Non-pigmented ciliary epithelial cell (primary cell): ENCODE measurements at places on chromosomes 12 and 14.
A peak's percentile ranks its signal among the peaks of the same experiment; 100 is the strongest.

GRCh38 chr14:53668897-53669296, 287.7 kb downstream of the BMP4 start:
- DNase-seq = no peak

DNA sequence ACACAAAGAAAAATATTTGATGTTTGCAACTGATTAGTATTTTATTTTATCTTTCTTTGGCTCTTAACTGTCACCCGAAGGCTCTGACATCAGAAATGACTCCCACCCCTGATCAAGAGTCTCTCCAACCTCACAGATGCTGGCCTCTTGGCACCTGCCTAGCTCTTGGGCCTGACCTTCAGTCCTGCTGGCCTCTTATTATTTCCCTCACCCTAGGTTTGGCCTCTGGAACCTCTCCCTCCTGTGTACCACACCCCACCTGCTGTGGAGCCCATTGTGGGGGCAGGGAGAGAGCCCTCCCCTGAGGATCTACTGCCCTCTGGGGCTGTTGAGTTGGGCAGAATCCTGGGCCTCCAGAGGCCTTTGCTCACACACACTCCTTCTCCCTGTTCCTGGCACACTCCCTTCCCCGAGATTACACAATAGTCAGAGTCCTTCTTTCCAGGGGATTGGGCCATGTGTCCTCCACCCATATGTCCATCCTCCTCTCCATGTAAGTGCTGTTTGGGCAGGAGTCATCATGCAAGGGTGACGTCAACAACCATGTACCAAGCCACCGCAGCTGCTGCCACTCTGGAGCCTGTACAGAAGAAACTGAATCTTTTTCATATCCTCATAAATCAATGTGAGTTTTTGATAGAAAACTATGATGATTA, 124.3 kb downstream of the RASSF9 start:
- no peak for DNase-seq

DNA sequence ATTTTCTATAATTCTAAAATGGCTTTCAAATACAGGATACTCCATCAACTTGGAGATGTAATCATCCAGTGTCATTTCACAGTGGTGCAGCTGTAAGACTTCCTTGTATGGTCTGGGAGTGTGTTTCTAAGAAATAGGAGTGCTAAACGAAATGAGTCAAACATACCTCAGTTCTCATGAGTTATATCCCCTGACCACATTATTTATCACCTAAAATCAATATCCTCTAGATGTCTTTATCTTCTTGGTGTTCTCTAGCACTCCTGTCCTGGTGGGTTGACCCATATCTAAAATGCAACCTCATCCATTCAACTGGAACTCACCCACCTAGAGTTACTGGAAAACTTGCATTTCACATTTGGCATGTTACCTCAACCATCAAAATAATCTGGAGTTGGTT, 33.2 kb downstream of the TMEM30B start:
- peak; percentile 64 for DNase-seq

GRCh38 chr14:28758885-28759652, 7.5 kb upstream of the FOXG1 start:
- DNase-seq = no peak

DNA sequence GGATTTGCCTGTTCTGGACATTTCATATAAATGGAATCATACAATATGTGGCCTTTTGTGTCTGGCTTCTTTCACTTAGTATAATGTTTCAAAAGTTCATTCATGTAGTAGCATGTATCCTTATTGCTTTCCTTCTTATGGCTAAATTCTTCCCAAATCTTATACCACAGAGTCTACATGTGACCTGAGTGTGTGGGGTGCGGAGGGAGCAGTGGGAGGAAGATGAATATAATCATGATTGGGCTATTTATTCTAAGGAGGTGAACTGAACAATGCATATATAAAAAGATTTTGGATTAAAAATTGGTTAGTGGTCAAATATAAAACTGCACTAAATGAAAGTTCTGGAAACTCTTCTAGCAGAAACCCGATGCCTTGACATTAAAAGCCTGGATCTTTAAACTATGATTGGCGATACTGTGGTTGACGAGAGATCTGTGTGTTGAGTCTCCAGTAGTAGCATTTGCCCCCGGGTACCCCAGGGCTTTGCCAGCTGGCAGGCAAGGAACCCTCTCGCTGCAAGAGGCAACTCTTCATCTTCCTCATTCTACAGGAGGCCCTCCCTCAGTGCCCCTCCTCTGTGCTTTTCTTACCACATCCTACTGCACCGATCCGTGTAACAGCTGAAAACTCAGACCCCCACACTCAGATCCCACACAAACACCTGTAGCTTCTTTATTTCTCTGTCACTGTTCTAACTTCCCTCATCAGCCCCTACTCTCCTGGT, 2.6 kb downstream of the CYP46A1 start:
- DNase-seq = no peak

DNA sequence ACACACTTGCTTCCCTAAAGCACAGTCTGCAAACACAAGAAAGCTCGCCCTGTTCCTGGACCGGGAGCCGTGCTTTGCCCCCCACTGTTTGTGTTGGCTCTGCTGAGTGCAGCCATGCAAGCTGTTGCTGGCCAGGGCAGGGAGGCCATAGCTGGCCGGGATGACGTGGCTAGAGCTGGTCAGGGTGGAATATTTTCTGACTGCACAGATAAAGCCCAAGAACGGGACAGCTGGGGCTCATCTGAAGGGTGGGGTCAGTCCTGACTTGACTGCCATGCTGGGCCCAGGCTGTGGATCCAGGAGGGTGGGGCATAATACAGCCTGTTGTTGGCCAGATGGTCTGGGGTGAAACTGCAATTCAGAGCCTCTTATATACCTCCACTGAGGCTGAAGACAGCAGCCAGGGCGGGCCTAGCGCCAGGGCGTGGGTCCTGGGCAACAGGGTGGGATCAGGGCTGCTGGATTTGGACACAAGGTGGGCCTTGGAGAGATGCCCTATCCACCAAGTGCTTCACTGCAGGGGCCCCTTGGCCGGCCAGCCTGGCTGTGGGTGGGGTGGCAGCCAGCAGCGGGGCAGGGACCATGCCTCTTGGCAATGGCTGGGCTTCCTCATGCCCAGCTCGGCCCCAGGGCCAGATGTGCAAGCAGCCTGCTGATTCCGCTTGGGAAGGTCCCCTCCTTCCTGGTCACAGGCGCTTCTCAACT, 14.8 kb downstream of the KMT5A start:
- DNase-seq = peak; percentile 47

- no peak for DNase-seq
These were observed 173.9 kb upstream of the GRIP1 start for GRCh38 chr12:66852765-66853164.

DNA sequence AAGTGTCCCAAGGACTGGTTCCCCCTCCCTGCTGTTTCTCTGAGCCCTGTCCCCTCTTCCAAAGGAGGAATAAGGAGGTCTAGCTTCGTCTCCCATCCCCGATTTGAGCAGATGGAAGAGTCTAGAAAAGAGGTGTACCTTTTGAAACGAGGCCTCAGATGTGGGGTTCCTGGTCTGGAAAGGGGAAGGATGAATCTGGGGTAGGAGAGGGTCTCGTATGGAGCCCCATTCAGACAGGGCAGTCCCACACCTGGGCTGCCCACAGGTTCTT, 13.3 kb downstream of the MEG3 start:
- DNase-seq = no peak

GRCh38 chr14:51428981-51429380, 188.9 kb downstream of the TMX1 start:
- DNase-seq = no peak

- no peak for DNase-seq
These were observed 17.7 kb upstream of the TDG start for GRCh38 chr12:103947871-103948555.

- DNase-seq = no peak
These were observed 15.8 kb downstream of the SEL1L start for GRCh38 chr14:81517798-81518398.

DNA sequence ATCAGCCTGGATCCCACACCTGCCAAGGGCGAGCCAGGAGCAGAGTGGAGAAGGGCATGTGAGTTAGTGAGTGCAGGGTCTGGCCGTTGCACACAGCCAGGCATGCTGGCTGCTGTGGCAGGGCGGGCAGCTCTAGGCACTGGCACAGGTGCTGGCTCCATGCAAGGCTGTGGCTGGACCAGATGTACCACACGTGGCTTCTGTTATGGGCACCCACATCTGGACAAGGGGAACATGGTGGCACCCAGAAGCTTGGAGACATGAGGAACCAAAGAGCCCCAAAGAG, 20.1 kb downstream of the SERPINA3 start:
- DNase-seq = no peak

- DNase-seq = no peak
These were observed 24.3 kb downstream of the TSPAN9 start for GRCh38 chr12:3101309-3102024.

DNA sequence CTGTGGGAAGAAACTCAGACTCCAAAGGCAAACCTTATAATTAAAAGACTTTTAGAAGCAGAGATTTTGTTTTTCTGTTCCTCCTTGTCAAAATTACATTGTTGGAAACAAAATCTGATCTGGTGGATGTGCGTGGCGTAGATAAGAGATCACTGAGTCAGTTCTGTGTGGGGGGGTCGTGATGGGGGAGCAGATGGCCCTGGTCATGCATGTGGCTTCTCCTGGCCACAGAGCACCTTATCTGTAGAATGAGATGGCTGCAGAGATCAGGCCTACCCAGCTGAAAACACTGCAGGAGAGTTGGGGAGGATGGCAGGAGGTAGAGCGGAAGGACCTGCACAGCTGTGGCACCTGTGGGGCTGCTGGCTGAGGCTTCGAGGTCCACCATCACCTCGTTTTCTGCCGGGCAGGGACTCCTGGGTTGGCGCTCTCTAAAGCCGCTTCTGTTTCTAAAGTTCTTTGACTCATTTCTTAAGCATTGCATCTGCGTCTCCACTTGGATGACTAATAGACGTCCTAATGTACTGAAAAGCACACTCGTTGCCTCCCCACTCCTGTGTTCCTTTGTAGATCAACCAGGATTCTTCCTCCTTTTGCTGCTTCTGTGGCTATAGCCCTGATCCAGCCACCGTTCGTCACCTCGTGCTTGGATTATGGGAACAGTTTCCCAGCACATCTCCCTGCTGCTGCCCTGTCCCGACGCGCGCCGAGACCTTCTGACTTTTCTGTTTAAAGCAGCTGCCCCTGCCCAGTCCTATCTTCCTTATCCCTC, 93.4 kb downstream of the TSPAN9 start:
- DNase-seq = peak; percentile 90

GRCh38 chr14:63513756-63514155, 29.4 kb downstream of the PPP2R5E start:
- DNase-seq = no peak

DNA sequence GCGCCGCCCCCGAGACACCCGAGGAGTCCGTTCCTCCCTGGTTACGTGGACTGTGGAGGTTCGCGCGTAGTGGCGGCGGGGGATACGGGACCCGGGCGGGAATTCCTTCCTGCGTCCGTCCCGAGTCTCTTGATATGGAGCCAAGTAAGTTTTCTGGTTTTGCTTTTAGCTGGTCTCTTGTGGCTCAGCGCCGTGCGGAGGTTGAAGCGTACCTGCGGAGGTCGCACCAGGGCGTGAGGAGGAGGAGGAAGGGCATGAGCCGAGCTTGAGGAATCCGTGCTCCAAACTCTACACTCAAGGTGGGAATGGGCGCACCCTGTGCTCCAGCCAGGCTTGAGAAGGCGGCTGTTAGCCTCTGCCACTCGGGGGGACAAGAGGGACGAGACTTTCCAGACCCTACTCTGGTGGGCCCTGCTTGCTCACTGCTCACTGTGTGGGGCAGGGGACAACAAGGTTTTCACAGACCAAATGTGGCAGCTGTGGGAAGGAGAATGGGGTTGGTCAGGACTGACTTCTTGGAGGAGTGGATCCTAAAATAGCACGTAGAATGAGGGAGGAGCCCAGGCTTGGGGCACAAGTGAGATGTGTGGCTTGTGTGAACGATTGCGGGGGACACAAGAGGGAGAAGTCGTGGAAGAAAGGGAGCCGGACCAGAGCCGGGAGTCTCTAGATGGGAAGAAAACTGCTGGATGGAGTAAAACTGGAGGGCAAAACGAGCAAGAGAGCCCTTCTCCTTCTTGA, 577 bp downstream of the ATG101 start:
- DNase-seq = no peak

GRCh38 chr12:114392909-114393308, 13.0 kb downstream of the TBX5 start:
- DNase-seq = no peak

DNA sequence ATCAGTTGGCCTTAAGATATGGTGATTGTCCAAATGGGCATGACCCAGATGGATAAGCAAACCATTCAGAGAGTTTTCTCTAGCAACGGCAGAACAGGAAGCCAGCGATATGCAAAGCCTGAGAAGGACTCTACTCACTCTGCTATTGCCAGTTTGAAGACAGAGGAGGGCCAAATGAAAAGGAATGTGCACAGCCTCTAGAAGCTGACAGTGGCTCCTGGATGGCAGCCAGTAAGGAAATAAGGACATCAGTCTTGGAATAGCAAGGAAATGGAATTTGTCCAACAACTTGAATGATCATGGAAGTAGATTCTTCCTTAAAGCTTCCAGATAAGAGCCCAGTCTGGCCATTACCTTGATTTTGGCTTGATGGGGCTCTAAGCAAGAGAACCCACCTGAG, 60.0 kb downstream of the TMTC2 start:
- no peak for DNase-seq

DNA sequence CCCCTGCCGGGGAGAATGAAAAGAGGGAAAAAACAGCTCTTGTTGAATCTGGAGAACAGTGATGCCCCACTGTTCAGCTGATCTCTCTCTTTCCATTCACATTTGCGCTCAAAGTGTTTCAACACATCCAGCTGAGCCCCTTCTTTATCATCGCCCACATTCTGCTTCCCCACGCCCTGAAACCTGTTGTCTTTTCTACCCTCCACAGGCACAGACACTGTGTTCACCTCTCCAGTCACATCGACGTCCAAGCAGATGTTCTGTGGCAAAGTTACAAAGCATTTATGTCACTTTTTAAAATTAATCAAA, 338.7 kb downstream of the EGLN3 start:
- DNase-seq = no peak

- DNase-seq = no peak
These were observed 9.8 kb upstream of the SSTR1 start for GRCh38 chr14:38197784-38198335.
